ENCODE measurements at places on chromosomes 2 and 18.

DNA sequence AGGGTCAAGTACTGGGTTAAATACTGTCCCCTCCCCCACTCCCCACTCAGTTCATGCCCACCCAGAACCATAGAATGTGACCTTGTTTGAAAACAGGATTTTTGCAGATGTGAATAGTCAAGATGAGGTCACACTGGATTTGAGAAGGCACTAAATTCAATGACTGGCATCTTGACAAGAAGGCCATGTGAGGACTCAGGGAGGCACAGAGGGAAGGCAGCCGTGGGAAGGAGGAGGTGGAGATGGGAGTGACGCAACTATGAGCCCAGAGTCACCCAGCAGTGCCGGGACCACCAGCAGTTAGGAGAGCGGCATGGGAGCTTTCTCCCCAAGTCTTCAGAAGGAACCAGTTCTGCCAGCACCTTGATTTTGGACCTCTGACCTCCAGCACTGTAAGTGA lies 257.3 kb downstream of the BCL2 start:
- DNase-seq = no peak

GRCh38 chr2:238305092-238305862 lies 15.0 kb upstream of the TRAF3IP1 start:
- DNase-seq = no peak

DNA sequence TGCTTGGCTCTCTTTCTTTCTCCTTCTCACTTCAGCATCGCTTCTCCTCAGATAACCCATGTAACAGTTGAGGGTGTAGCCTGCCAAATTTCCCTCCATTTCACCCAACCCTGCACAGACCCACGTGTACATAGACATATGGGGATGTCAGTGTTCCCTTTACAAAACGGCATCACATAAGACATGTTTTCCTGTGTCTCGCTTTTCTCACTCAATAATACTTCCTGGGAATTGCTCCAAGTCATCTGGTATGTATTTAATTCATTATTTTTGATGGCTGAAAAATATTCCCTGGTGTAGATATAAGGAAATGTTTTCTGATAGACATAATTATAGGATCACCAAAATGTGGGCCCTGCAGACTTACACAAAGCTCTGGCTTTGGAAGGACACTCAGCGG lies 176.8 kb downstream of the LOXHD1 start:
- DNase-seq = no peak

DNA sequence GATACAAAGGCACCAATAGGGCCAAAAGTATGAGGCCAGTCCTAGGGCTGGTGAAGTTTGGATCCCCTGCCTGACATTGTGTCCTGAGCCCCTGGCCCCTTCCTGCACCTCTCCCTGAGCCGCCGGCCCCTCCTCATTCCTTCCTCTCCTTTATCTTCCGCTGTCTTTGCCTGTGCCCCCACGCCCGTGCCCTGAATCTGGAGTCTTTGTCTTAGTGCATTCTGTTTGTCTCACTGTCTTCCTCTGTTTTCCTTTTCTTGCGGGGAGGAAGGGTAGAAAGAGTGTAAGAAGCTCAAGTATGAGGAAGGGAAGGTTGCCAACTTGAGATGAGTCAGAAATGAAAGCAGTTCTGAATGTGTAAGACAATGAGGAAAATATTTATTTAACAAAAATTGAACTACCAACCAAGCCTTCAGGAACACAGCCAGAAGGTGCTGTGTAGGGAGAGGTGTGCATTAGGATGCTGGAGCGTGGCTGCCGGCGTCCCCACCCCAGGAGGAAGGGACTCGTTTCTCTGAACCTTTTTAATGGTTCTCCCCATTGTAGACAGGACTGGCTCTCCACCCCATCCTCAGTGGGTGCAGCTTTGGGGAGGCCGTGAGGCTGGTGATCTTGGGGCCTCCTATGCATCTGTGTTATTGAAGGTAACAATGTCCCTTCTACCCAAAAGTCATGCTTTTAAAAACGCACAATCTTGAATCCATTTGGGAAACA lies 133.1 kb downstream of the NEDD4L start:
- DNase-seq = no peak

- no peak for DNase-seq
These were observed 60.3 kb upstream of the GPC1 start for GRCh38 chr2:240375024-240375645.

GRCh38 chr18:56067969-56068671 lies 480.1 kb upstream of the TCF4 start:
- no peak for DNase-seq

- no peak for DNase-seq
These were observed 6.8 kb downstream of the ZCCHC2 start for GRCh38 chr18:62529597-62529996.

- DNase-seq = no peak
These were observed 564.4 kb upstream of the LINC00305 start for GRCh38 chr18:64713284-64713683.

DNA sequence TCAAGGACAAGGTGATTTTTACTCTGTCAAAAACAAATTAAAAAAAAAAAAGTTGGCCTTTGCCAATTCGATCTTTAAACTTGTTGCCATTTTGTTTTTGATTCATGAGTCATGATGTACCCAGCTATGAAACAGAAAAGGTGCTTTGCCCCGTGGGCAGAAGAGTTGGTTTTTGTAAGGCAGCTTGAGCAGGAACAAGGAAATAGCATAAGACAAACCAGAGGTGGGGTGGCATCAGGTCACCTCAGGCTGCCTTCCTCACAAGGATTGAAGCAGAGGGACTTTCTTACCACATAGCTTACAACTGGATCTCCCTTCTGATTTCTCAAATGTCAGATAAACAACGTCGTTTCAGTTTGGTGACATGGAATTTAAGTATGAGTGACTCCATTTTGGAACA lies 123.8 kb downstream of the ARL4C start:
- DNase-seq = no peak

DNA sequence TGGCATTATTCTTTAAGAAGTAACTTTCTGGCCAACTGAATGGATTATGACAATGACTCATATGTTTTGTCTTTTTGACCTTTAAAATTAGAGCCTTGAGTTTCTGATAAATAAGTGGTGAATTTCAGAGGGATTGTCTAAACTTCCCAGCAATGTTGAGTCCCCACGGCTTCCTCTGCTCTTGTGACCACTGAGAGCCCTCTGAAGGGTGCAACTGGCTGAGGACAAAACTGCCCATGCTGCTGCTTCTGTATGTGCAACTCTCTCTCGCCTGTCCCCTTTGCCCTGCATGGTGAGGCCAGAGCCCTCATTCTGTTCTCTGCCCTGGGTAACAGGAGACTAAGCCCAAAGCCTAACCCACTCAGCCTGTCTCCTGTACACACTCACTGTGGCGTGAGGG lies 52.7 kb upstream of the SLC14A1 start:
- no peak for DNase-seq

DNA sequence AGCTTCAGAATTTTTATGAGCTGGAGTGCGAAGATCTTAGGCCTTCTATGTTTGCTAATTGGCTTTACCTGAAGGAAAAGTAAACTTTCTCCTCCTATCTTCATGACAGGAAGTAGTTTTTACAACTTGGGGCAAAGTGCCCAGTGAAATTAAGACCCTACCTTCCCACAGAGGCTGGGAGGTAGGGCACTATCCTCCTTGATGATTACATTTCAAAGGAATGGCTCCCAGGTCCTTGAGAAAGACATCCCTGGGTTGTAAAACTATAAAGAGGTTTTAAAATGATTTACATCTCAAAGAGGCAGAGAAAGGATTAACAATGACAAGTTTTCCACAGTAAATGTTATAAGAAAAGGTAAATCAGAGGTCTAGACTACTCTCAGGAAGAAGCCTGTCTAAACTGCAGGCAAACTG lies 155.8 kb downstream of the CDH7 start:
- peak; percentile 10 for DNase-seq

GRCh38 chr2:143957321-143957720 lies 562.6 kb downstream of the ZEB2 start:
- no peak for DNase-seq

DNA sequence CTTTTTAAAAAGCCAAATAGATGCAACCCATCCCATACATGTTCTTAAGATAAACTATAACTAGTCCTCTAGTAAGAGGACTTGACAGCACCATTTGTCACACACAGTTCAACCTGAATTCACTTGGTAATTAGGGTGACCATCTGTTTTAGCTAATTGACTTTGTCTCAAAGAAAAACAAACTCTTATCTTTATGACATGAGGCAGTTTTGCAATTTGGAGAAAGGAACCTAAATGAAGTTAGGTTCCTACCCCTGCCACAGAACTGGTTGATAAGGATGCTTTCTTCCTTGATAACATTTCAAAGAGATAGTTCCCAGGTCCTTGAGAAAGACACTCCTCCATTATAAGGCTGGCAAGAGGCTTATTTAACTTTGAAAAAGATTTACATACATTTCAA lies 57.4 kb upstream of the LRRTM1 start:
- peak; percentile 97 for DNase-seq

DNA sequence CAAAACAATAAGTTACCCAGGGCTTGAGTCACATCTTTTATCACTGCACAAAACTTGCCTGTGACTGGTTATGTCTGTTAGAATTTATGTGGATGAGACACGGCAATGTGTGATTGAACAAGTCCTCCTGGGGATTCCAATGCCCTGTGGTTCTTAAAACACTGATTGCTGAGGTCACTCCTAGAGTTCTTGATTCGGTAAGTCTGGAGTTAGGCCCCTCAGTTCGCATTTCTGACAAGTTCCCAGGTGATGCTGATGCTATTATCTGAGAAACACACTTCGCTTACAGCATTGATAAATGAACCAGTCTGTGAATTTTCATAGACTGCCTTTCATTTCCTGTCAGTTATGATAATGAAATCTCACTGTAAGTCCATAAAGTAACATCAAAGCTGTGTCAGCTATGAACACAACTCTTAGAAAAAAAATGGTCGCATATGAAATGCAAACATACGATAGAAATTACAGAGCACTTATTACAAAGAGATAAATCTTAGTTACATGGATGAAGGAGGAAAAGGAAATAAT lies 214.0 kb downstream of the DLGAP1 start:
- DNase-seq = no peak

GRCh38 chr18:25732862-25733261 lies 357.6 kb downstream of the SS18 start:
- DNase-seq = no peak

- DNase-seq = no peak
These were observed 8.3 kb downstream of the GPR45 start for GRCh38 chr2:105249891-105250290.

GRCh38 chr2:160647967-160648685 lies 154.5 kb upstream of the RBMS1 start:
- no peak for DNase-seq

GRCh38 chr2:45885171-45885621 lies 233.7 kb downstream of the PRKCE start:
- peak; percentile 19 for DNase-seq

DNA sequence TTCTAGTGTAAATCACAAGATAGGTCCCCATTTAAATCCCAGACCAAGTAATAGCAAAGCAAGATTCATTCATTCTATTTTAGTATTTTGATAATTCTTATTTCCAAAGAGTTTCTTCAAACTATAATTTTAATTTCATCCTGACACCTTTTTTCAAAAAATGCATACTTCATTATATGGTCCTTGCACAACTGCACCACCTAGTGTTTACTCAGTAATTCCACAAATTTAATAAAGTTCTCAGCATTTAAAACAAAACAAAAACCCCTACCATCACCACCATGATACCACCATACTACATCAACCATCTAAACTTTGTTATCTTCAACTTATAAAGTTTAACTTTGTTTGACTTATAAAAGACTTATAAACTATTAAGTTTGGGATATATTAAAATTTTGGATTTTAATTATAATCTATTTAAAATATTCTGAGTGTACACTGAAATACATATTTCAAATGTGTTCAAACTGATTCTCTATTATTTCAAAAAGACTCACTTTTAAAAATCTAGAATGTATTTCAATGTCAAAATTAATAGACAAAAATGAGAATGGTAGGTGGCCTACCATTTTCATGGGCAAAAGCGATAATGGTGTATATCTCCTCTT lies 44.2 kb downstream of the WDPCP start:
- peak; percentile 25 for DNase-seq

DNA sequence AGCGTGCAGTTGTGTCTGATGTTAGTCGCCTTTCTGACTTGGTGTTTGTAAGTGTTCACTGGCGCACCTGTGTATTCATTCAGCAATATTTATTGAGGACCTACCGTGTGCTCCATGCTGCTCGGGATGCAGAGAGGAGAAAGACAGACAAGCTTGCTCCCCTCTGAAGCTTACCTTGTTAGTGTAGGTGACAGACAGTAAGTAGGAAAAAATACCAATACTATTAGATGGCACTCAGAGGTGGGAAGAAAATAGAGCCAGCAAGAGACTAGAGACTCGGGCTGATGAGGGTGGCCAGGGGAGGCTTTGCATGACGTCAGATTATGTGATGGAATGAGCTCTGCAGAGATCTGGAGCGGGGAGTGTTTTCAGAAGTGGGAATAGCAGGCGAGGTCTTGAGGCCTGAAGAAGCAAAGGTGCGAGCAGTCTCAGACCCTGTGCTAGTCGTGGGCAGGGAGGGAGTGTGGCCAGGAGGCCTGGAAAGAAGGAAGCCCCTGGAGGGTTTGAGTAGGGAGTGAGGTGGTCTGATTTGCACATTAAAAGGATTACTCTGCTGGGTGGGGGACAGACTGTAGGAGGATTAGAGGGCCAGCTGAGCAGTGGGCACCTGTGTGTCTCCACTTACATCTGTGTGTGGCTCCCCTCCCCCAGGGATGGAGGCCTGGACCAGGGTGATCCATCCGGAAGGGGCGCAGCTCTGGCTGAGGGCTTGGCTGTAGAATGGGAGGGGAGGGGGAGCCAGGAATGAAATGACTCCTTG lies 11.8 kb downstream of the MTCL1 start:
- peak; percentile 99 for DNase-seq

DNA sequence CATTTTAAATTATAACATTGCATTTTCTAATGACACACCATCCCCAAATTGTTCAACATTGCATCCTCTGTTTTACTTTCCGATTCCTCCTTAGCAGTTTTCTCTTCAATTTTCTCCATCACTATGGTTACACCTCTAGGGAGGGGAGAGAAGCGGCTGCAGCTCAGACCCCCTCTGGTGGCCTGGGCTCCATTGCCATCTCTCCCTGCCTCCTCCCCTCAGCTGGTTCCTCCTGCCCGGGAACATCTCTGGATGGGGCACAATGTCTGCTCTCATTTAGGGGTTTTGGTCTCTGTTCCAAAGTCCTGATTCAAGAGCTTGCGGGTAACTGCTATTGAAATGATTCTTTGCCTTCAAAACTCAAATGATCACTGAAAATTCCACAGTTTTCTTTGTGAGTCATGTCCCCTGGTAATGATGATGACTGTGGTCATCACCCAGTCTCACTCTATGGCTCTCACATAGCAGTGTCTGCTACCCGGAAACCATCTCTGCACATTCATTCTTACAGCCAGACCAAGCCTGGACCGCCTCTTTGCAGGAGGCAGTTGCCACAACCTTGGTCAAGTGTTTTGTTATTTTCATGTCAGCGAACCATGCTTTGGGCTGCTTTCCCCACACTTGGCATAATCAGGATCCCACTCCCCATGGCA lies 263.9 kb downstream of the ALPK2 start:
- no peak for DNase-seq

Measured in NCI-H82 (cell line).